Foreskin fibroblast (primary cell): ENCODE measurements at places on chromosomes 5 and 9.
A peak's percentile ranks its signal among the peaks of the same experiment; 100 is the strongest.

- DNase-seq: no peak
Measured at GRCh38 chr5:174344335-174344734, 298.8 kb downstream of the NSG2 start.

- DNase-seq: no peak
Measured at GRCh38 chr5:126438267-126438666, 15.1 kb downstream of the GRAMD2B start.

GRCh38 chr5:17928581-17928981, 294.3 kb downstream of the TAF11L14 start:
- no peak for DNase-seq

DNA sequence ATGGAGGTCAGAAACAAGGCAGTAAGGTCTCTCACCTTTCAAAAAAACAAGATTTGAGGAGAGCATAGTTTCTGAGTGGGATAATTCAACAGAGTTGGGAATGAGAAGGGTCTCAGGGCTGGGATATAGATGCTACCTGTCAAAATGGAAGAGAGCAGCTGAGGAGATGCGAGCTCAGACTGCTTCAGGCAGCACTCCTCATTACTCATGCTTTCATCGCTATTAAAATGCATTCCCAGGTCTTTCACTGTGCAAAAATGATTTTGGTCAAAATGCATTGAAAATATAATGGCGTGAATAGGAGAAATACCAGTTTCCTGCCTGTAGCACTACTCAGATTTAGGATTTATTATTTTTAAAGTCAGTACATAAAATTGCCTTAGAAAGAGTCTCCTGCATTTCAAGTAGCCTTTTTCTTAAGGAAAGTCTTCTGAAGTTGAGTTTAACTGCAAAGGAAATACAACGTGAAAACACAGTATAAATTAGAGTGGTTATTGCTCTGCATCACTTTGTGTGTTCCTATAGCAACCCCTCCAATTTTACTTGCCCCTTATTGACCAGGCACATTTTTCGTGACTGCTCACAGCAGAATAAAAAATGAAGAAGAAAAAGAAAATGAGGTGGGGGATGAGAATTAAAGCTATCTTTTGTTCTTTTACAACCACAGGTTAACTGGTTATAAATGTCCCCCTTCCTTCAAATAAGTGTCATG, 724.8 kb upstream of the SEMA6A start:
- DNase-seq: no peak

- peak; percentile 50 for DNase-seq
Measured at GRCh38 chr9:91519520-91520277, 96.1 kb upstream of the NFIL3 start.

GRCh38 chr5:88883059-88883835, at the start of gene MEF2C:
Gene MEF2C (minus strand): TSS chr5:88883184. CDS start chr5:88823788, 59,396 bp downstream.
- DNase-seq: peak; percentile 89

- no peak for DNase-seq
Measured at GRCh38 chr9:78463750-78464149, 166.8 kb downstream of the PSAT1 start.

DNA sequence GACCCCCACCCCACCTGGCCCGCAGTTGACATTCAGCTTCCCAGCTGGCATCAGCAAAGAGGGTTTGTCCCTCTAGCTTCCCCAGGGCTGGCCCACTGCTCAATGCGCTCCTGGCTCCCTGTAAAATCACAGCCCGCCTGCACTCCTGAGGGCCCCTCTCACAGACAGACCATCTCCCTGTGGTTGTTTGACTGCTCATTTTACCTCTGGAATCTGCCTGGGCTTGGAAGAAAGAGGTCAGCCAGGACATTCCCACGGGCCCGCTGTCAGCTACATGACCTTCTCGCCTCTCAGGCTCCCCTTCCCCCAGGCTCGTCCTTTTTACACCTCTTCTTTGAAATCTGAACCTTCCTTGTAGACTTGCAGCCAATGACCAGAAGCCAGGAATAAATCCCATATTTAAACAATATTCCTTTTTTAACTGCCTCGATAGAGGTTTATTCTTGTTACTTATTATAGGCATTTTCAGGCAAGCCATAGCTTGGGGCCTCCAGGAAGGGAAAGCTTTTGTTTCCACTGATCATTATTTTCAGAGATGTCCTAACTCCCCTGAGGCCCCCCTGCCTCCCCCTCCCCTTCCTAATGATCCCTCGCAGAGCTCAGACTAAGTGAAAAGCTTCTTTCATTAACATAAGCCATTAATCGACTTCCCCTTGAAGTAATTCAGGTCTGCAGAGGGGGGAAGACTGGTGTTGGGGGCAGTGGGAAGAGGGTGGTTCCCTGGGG, 76.3 kb upstream of the IQGAP2 start:
- DNase-seq: no peak

GRCh38 chr5:79794347-79794746, 104.7 kb downstream of the CMYA5 start:
- no peak for DNase-seq

DNA sequence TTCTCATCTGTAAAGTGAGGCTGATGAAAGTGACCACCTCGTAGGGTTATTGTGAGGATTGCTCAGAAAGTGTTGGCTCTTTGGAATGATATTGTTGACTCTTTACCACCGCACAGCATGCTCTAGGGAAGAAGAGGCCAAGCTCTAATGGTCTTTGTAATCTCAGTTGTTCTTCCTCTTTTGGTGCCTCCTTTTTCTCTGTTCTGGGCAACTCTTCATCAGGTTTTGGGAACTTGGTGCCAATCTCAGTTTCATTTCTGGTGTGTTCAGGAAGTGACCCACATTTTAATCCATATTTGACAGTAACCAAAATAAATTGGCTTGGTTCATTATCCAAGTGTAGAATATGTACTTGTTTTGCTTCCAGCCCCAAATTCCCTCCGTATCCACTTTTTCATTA, 25.1 kb downstream of the ARHGAP26 start:
- no peak for DNase-seq

- DNase-seq: no peak
Measured at GRCh38 chr9:93525476-93525875, 50.9 kb upstream of the PHF2 start.

GRCh38 chr9:14478175-14479162, 164.5 kb upstream of the NFIB start:
- no peak for DNase-seq

- no peak for DNase-seq
Measured at GRCh38 chr5:59238126-59238902, 655.2 kb downstream of the PDE4D start.

- DNase-seq: no peak
Measured at GRCh38 chr5:154164249-154164581, 26.3 kb upstream of the GALNT10 start.

GRCh38 chr9:9061627-9062026, 1262.0 kb upstream of the DMAC1 start:
- DNase-seq: no peak

DNA sequence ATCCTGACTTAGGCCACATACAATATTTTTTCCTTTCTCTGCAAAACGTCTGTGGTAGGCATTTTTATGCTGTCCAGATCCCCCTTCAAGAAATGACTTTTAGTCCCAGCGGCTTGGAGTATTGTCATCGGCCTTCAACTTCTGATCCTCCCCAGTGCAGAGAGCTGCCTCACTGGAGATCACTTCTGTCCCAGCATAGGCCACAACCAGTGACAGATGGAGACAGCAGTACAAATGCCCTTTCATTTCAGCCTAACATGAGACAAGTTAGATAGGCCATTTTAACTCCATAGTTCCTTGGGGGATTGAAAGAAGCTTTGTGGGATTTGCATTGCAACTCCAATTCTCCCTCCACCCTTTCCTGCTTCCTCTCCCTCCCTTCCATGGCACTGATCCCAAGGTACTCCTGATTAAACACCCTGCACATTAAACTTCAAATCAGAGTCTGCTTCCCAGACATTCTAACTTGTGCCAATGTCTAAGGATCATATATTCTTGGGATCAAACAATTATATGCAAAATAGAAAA, 3.2 kb upstream of the MAMDC2 start:
- no peak for DNase-seq

- no peak for DNase-seq
Measured at GRCh38 chr5:42995360-42995751, 44.8 kb downstream of the ANXA2R start.

DNA sequence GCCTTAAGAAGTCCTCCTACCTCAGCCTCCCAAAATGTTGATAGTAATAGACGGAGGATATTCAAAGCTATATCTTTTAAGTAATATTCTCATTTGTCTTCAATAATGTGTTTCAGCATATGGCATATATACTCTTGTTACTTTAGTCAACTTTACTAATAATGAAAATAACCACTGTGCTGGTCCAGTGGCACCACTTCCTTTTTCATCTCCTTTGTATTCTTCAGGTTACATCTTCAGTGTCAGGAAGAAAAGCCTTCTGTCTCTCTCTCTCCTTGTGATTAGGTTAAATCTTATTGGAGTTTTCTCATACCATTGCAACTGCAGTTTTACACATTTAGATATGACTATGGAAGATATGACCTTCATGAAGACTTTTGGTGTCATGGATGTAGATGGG, 31.3 kb downstream of the PARP8 start:
- DNase-seq: no peak

GRCh38 chr9:90514877-90515276, 127.7 kb downstream of the DIRAS2 start:
- no peak for DNase-seq

- peak; percentile 9 for DNase-seq
Measured at GRCh38 chr5:148482697-148483462, 99.1 kb downstream of the FBXO38 start.

- DNase-seq: no peak
Measured at GRCh38 chr9:69468380-69468779, 143.4 kb downstream of the ENTREP1 start.

GRCh38 chr5:159533197-159533596, 202.9 kb upstream of the IL12B start:
- DNase-seq: peak; percentile 55

- DNase-seq: no peak
Measured at GRCh38 chr5:168438349-168438748, 47.9 kb upstream of the RARS1 start.

DNA sequence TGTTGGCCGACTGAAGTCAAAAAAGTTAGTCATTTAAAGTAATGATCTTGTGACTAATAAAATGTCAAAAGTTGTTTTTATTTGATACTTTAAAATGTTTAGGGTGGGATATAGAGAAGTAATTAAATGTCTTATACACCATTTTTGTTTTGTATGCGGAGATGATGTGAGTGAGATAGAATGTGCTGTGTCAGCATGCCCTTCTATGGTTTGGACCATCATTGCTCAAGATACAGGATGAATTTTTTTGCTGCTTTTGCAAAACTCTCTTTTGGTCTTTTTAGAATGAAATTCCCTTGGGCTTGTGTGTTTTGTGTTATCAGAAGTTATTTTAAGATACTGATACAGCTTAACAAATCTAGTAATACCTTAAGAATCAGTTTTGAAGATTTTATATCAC, 12.5 kb downstream of the SRFBP1 start:
- DNase-seq: peak; percentile 41

GRCh38 chr5:88787856-88788255, 95.1 kb downstream of the MEF2C start:
- no peak for DNase-seq

DNA sequence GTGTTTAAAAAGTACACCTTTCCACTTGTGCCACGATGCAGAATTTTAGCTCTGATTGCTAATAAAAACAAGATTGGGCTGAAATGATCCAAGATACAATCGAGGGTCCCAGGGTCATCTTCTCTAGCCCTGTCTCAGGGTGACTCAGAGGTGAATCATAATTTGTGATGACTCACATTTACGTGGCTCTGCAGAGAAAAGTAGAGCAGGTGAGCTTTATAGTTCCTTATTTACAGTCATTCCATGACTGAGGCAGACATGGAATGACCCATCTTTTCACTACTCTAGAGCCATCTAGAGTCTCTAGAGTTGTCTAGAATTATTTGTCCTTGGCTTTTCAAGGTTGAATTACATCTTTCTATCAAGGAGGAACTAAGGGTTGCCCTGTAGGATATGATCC, 155.2 kb downstream of the GAS1 start:
- no peak for DNase-seq
